ENCODE measurements at places on chromosomes 5 and 9.

- no peak for DNase-seq
Observed at GRCh38 chr5:140109018-140109758, 4.7 kb upstream of the PURA start.

- DNase-seq = no peak
Observed at GRCh38 chr9:87682085-87682484, 43.8 kb upstream of the CTSL start.

GRCh38 chr9:114417511-114417910 is 29.7 kb upstream of the AKNA start:
- peak; percentile 8 for DNase-seq

- peak; percentile 68 for DNase-seq
Observed at GRCh38 chr5:10288592-10289219, 19.0 kb downstream of the CMBL start.

DNA sequence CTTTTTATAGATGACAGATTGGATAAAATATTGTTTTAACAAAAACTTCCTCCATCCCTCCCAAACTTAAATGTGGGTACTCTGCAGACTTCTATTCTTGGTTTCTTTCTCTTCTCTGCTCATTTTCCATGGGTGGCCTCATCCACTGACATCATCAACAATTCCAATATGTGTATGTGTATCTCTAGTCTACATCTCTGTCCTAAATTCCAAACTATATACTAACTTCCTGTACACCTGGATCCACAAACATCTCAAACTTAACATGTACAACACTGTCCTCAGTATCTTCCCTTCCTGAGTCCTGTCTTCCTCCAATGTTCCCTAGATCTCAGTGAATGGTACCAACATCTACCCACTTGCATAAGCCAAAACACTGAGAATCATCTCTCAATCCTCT is 28.5 kb upstream of the CDK5RAP2 start:
- no peak for DNase-seq

DNA sequence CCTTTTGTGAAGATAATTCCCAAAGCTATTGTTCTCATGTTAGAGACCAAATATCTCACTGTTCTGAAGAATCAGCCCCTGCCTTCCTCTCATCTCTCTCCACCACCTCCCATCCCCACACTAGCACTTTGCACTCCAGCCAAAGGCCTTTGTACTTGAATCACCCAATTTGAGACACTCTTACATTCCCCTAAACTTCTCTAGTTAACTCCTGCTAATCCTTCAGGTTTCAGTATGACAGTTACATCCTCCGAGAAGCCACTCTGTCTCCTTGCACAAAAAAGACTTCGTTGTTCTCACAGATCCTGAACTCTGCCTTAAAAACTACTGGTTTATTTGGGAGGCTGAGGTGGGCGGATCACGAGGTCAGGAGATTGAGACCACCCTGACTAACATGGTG is 227.5 kb downstream of the PIK3R1 start:
- no peak for DNase-seq

- DNase-seq = no peak
Observed at GRCh38 chr5:60479542-60479941, 220.4 kb downstream of the DEPDC1B start.

- DNase-seq = no peak
Observed at GRCh38 chr5:167819406-167819805, 472.0 kb upstream of the WWC1 start.

- no peak for DNase-seq
Observed at GRCh38 chr5:5078009-5078897, 61.9 kb upstream of the ADAMTS16 start.

GRCh38 chr5:163079618-163080017 is 357.8 kb upstream of the CCNG1 start:
- no peak for DNase-seq
